ENCODE measurements at places on chromosomes 4 and X. TPM values are rescaled to one million over a fixed set of nuclear protein-coding genes. Genes with fewer than 3 reads are reported as not detected.

MXRA5 gene
- under 0.01 TPM for total RNA-seq

TEX11 gene
- not detected for total RNA-seq

SYN1 gene
- 0.05 TPM for total RNA-seq

GYPE gene
- 0.17 TPM for total RNA-seq

GAGE13 gene
- not detected for total RNA-seq

PDZD4 gene
- total RNA-seq = 0.68 TPM

RNF150 gene
- 0.23 TPM for total RNA-seq

ATP6AP1 gene
- 65.9 TPM for total RNA-seq

SLIT2 gene
- 0.34 TPM for total RNA-seq

FMR1NB gene
- not detected for total RNA-seq

SPACA5B gene
- not detected for total RNA-seq

HDX gene
- total RNA-seq = 6.8 TPM

ASB9 gene
- total RNA-seq = 5.3 TPM

ADH6 gene
- total RNA-seq = not detected

C4orf36 gene
- under 0.01 TPM for total RNA-seq

ZCCHC18 gene
- 1.4 TPM for total RNA-seq

AADAT gene
- total RNA-seq = 1.3 TPM

STARD8 gene
- 46.4 TPM for total RNA-seq
